ENCODE measurements at places on chromosomes 1 and 21. TPM values are rescaled to one million over a fixed set of nuclear protein-coding genes. Genes with fewer than 3 reads are reported as not detected.

The PTPN22 gene
- total RNA-seq: 133 TPM

DNA sequence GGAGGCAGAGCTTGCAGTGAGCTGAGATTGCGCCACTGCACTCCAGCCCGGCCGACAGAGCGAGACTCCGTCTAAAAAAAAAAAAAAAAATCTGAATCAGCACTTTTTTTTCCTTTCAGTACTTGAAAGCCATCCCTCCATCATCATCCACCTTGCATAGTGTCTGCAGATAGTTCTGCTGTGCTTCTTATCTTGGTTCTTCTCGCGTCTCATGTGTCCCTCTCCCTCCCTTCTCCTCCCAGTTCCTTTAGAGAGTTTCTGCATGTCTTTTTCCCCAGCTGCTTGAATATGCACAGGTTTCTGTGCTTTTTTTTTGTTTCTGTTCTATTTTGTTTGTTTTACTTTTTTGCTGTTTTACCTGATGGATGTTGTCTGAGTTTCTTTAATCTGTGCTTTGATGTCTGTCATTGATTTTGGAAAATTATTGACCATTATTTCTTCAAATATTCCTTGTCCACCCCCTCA, 3.9 kb upstream of the COL18A1 start:
- no peak for DNase-seq

DNA sequence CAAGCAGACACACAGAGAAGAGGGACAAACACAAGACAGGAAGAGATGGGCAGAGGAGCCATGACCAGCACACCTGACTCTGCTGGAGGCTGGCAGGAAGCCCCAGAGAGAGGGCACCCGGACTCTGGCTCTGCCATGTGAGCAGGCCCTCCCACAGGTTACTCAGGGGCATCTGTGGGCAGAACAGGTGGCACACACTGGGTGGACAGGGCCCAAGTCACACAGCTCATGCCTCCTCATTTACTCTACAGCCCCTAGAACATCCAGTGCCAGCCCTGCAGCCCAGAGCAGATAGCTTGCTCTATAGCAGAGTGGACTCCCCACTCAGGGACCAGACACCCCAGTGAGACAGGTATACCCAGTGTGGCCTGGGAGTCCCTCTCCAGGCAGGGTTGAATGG, 28.7 kb downstream of the PACC1 start:
- DNase-seq: no peak

DNA sequence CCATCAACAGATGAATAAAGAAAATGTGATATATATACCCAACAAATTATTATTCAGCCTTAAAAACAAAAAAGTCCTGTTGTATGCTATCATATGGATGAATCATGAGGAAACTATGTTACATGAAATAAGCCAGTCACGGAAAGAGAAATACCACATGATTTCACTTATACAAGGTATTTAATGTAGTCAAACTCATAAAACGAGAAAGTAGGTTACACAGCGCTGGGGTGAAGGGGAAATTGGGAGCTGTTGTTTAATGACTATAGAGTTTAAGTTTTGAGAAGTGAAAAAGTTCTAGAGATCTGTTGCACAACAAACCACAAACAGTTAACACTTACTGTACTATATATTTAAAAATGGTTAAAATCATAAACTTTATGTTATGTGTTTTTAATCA, 58.5 kb downstream of the SLC25A24 start:
- no peak for DNase-seq

DNA sequence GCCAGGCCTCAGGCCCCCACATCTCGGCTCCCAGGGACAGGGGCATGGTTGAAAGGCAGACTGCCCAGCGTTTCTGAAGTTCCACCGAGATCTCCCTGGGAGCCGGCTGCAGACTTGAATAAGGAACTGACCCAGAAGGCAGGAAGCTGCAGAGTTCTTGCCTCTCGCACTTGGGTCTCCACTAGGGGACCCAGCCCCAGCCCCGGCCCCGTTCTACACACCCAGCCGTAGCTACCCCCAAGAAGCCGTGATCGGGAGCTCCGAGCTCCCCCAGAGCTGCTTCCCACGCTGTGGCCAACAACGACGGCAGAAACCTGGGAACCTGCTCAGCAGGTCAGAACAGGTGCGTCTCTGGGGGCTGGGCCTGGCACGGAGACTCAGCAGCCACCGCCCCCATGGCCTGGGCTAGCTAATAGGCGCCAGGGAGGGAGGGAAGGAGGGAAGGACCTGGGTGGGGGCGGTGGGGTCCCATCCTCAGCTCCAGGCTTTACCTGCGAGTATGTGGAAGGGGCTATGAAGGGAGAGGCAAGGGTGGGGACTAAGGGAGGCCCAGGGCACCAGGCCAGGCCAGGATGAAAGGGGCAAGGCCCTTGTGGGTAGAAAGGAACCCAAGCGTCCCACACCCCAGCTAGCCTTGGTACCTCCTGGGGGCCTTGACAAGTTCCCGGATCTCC, at the start of gene NECTIN4:
TSS of gene NECTIN4 (minus strand) at position 308 of the 674 bp plus-strand sequence. CDS start at position 46, 262 bp downstream.
- DNase-seq: no peak

GRCh38 chr1:201740670-201741111, 88.3 kb upstream of the IPO9 start:
- no peak for DNase-seq

The TRPM2 gene
- total RNA-seq: 32.7 TPM

DNA sequence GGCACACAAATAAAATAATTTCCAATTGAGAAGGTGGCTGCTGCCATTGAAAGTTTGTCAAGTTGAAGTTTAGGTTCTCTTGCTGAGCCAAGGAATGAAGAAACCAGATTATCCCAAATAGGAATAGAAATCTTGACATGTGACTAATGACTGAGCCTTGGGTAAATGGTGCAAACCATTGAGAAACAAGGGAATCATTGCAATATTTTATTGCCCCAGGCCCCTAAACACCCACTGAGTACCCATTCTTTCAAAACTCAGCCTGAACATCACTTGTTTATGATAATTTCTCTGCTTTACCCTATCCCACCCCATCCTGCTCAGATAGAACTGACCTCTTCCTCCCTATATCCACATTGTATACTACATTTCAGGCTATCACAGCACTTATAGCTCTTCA, 46.6 kb upstream of the VTCN1 start:
- DNase-seq: no peak

The RSPH1 gene
- total RNA-seq: not detected

DNA sequence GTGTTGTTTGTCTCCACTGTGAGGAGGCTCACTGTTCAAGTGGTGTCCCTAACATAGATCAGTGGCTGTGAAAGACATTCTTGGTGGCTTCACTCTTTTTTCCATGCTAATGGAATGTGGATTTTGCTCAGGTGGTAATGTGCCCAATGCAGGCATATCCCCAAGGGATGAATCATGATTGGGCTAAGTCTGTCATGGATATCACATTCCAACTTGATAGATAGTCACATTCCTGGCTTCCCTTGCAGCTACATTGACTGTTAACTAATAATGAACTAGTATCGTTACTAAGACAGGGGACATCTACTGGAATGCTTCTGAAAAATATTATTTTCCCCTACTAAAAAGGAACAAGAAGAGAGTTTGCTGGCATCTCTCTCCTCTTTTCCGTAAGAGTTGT, 86.3 kb upstream of the SOD1 start:
- no peak for DNase-seq

DNA sequence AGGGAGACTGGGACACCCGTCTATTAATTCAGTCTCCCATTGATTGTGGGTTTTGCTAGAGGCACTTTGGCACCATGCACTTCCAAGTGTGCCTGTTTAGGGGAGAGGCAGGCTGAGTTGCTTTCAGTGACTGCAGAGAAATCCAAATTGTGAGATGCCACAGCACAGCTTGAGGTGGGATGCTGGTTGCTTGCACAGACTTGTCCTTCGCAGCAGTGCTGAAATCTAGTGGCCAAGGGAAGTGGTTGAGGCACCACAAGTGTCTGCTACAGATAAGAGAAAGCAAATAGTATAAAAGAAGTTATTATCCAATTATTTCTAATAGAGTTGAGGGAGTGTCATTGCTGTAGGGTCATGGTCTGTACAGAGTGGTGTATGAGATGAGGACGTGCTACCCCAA, 40.0 kb upstream of the APP start:
- DNase-seq: no peak

DNA sequence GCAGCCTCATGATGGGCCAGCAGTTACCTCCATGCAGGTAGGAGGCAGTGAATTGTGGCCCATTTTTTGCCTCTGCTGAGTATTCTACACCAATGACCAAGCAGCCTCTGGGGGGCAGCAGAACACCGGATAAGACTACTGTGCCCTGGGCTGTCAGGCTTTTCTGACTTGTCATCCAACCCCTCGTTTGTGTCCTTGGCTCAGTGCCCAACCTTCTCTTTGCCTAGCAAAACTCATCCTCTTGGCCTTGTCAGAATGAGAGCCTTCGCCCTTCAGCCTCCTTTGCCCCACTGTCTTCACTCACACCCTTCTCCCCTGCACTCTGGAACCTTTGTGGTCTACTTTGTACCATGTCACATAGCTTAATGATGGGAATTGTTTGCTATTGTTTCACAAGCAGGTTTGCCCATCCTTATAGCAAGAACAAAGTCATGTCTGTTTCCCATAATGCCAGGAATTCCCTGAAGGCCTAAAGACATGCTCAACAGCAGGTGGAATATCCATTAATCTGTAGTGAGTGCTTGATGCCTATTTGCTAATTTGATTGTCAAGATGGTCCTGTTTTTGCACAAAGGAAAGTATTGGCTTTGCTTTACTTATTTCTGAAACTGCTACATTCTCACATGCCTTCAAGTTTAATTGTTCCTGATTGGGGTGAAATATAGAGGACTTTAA, 255.9 kb downstream of the HHAT start:
- peak; percentile 86 for DNase-seq

The CLCNKA gene
- total RNA-seq: not detected

The NIBAN1 gene
- 60.8 TPM for total RNA-seq

- DNase-seq: no peak
These were observed 336.3 kb downstream of the PBX1 start for GRCh38 chr1:164895026-164895912.

GRCh38 chr1:174569240-174569639, 121.5 kb downstream of the GPR52 start:
- no peak for DNase-seq

The ERICH3 gene
- total RNA-seq: 0.23 TPM

DNA sequence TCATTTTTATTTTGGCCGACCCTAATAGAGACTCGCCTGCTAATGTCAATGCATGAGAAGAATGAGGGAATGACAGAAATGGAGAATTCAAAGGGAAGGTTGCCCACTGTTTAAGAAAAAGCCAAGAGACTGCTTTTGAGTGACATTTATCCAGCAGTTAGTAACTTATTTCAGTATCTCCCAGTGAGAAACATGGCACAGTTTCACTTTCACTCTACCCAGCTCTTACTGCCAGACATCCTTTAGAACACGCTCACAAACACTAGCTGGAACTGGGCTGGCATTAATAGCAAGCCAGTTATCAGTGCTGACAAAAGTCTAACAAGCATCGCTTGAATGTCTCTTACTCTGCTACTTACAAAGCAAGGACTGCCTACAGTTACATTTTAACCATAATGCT, 8.5 kb downstream of the GGPS1 start:
- DNase-seq: peak; percentile 44

GRCh38 chr1:111593403-111594305, 25.9 kb upstream of the RAP1A start:
- no peak for DNase-seq

- no peak for DNase-seq
These were observed 3.2 kb downstream of the LRRC8C start for GRCh38 chr1:89635825-89636815.

DNA sequence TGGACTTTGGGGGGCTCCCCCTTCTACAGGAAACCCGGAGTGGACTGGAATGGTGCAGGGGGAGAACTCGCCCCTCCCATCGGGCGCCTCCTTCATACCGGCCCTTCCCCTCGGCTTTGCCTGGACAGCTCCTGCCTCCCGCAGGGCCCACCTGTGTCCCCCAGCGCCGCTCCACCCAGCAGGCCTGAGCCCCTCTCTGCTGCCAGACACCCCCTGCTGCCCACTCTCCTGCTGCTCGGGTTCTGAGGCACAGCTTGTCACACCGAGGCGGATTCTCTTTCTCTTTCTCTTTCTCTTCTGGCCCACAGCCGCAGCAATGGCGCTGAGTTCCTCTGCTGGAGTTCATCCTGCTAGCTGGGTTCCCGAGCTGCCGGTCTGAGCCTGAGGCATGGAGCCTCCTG, at the start of gene TNFRSF14:
TSS of gene TNFRSF14 (plus strand) at position 95 of the 401 bp plus-strand sequence. CDS start at position 389, 294 bp downstream.
- DNase-seq: peak; percentile 91

DNA sequence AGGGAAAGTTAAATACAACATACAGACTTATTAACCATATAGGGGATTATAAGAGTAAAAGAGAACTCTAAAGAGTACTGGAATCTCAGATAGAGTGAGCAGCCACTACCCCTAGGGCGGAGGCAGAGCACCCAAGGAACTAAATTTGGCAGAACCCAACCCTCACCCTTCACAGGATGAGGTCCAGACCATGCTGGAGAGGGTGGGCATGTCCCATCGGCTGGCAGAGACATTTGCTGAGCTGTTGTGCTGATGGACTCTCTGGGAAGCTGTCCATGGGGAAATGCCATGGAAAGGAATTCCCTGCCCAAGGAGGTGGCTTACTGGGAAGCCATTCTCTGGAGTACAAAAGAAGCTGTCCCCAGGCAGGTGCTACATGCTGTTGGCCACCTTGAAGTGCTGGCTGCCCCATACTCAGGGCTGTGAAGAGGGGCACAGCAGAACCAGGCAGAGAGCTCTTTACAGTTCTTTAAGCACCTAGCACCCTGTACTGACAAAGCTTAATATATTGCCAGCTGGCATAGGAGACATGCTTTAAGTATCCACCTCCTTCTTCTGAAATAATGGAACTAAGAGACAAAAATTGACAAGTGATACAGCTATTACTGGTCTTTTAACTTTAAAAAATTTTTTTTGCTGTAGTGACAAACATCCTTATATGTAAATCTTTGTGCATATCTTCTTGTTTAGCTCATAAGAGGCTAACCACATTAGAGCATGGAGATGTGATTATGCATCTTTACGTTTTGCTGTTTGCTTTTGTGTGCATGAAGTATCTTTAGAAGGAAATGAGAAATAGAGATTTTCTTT, 29.6 kb downstream of the TSNAX start:
- DNase-seq: no peak

GRCh38 chr1:16144325-16145029, 11.4 kb downstream of the EPHA2 start:
- DNase-seq: no peak

GRCh38 chr1:221025956-221026355, 146.7 kb downstream of the HLX start:
- no peak for DNase-seq

The VWA5B1 gene
- not detected for total RNA-seq

- DNase-seq: no peak
These were observed 65.2 kb upstream of the IFNLR1 start for GRCh38 chr1:24252185-24252780.

The KIAA0040 gene
- total RNA-seq: 54.8 TPM

GRCh38 chr1:220189750-220190347, 82.4 kb downstream of the RAB3GAP2 start:
- DNase-seq: no peak

The MCOLN3 gene
- 2.2 TPM for total RNA-seq

The LENEP gene
- 1.2 TPM for total RNA-seq
